ENCODE measurements at places on chromosomes 6 and 20.

- DNase-seq = peak; percentile 7
Observed at GRCh38 chr20:35739294-35740163, 2.5 kb downstream of the RBM39 start.

- DNase-seq = no peak
Observed at GRCh38 chr6:81999270-81999669, 246.8 kb upstream of the TENT5A start.

GRCh38 chr6:84773431-84774156 lies 9.2 kb upstream of the TBX18 start:
- DNase-seq = no peak

DNA sequence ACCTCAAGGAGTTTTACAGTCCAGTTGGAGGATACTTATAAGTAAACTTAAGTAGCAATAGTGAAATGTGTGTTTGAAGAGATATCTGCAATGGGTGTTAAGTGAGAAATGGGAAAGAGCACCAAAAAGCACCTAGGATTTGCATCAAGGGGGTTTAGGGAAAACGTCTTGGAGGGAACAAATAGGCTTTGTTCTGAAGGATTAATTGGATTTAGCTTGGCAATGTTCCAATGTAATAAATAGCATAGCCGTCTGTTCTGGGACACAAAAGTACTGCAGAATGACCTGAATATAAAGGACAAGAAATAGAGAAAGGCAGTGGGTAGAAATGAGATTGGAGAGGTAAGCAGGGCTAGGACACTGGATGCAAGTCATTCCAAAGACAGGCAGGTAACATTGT lies 2.8 kb upstream of the MYO6 start:
- no peak for DNase-seq

DNA sequence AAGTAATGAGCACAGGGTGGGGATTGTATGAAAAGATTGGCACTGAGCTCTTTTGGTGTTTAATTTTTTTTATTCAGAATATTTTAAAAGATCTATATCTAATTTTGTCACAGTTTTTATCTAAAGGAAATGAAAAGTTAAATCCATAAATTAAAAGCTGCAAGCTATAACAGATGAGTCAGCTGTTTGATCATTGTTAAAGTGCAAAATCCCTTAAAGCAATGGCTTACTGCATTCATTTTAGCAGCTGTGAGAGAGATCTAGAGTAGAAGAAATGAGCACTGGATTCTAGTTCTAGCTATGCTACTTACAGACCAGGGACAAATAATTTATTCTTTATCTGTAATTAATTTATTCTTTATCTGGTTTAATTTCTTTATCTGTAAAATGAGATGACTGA lies 245.9 kb downstream of the CD109 start:
- no peak for DNase-seq

- DNase-seq = no peak
Observed at GRCh38 chr6:161526794-161527193, 252.9 kb upstream of the AGPAT4 start.

DNA sequence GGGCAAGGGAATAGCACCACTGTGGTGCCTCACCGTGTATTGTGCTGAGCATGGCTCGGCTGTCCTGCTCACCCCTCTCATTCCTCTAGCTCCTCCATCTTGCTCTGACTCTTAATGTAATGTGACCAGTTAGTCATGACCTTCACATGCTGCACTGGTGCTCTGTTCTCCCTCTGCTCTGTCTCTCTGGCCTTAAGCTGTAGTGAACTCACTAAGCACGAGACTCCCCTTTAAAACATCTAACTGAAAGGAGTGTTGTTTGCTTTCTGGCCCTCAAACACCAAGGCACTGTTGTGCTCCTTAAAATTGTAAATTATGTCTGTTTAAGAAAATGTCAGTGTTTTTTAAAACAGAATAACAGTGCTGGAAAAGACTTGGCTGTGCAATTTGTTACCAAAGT lies 140.4 kb downstream of the HDGFL1 start:
- DNase-seq = no peak

GRCh38 chr6:75437421-75437891 lies 56.1 kb downstream of the FILIP1 start:
- DNase-seq = no peak

DNA sequence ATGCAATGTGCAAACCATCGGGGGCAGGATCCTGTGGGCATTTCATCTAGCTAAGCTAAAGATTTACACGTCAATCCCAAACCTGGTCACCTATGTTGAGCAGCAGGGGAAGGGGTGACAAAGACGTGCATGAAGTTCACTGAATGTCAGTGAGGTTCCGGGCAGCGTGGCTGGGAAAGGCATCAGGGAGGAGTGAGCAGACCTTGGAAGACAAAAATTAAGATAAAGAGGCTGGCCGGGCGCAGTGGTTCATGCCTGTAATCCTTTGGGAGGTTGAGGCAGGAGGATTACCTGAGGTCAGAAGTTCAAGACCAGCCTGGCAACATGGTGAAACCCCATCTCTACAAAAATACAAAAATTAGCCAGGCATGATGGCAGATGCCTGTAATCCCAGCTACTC lies 126.1 kb downstream of the PREX1 start:
- no peak for DNase-seq

DNA sequence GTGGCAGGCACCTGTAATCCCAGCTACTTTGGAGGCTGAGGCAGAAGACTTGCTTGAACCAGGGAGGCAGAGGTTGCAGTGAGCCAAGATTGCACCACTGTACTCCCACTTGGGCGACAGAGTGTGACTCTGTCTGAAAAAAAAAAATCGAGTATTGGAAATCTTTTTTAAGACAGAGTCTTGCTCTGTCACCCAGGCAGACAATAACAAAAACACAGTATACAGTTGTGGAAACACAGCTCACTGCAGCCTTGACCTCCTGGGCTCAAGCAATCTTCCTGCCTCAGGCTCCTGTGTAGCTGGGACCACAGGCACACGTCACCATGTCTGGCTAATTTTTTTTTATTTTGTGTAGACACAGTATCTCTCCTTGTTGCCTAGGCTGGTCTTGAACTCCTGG lies 15.0 kb downstream of the NANP start:
- no peak for DNase-seq
